ENCODE measurements at places on chromosomes 3 and 15. TPM values are rescaled to one million over a fixed set of nuclear protein-coding genes. Genes with fewer than 3 reads are reported as not detected.

DNA sequence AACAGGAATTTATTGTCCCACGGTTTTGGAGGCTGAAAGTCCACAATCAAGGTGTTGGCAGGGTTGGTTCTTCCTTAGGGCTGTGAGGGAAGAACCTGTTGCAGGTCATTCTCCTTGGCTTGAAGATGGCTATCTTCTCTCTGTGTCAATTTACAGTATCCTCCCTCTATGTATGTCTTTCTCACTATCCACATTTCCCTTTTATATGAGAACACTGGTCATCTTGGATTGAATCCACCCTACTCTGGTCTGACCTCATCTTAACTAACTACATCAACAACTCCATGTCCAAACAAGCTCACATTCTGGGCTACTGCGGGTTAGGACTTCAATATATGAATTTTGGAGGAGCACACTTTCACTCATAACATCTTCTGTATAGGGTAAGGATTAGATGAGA, 61.9 kb downstream of the CLDN1 start:
- peak; percentile 22 for DNase-seq

DNA sequence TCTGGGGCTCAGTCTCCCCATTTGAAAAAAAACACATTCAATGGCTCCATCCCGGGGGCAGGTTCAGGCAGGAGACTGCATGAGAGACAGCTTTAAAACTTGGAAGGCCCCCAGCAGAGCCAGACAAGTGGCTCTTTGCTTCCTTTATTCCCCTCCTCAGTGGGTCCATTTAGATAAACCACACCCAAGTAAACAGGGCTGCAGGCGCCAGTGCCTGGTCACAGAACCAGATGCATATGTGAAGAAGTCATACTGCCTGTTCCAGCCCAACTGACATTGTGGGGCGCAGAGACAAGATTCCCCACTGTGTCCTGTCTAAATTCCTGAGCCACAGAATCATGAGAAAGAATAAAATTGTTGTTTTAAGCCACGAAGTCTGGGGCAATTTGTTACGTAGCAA, 9.0 kb downstream of the FBN1 start:
- no peak for DNase-seq

DNA sequence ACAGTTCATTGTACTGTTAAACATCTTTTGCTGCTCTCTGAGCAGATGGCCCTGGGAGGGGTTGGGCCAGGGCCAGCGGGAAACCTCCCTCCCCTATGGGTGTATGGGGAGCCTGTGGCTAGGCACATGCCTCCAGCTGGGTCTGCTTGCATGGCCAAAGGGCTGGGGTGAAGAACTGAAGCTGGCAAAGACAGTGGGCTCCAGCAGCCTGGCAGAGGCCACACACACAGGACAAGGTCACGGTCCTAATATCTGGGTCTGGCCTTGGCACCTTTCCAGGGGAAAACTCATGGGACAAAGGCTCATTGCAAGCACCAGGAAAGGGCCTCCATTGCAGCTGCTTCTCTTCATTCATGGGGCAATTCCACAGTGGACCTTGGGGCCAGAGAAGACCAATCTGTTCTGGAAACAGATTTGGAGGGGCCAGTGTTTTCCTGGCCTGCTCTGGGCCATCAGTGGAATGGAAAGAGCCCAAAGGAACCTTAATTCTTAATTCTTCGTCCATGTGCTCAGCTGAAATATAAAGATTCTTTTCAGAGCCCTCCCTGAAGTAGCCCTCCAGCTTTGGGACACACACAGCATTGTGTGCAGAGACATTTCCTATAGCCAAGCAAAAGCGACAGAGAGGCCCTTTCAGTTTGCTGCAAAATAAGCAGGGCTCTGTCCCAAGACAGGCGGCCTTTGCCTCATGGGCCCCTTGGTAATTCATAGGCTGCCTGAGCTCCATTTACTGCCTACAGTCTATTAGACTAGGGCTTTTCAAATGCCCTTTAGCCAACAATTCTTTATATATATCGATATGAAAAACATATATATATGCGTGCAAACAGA, 11.3 kb upstream of the LIMD1 start:
- peak; percentile 73 for DNase-seq

DNA sequence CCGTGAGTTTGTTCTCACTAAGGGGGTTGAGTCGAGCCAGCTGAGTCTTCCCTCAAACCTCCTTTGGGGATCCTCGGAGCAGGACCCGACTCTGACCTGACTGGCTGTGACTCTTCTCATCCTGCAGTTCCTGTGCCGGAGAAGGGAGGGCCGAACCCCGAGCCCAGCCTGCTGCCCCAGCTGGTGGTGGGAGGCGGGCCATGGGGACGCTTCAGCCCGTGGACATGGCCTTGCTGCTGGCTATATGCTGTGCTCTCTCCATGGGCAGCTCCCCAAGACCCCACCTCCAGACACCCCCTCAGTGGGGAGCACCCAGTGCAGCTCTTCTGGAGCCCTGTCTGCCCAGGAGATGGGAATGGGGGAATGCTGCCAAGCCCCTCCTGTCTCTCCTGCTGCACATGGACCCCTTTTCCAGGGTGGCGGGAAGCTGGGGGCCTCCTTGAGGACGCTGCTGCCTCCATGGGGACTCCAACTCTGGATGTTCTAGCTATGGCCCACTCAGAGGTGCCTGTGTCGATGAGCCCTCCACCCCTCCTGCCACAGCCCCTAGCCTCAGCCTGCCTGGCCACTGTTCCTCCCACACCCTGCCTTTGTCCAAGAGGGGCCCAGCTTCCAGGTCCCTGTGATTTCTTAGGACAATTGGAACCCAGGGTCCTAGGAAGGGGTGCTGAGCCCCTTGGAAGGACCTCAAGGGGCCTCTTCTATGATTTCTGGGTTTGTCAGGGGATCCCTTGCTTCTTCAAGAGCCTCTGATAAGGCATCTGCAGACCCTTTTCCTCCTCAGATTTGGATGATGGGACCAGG, 12.8 kb downstream of the C15orf39 start:
- no peak for DNase-seq

ISY1 gene
- total RNA-seq: 27.4 TPM

AP3B2 gene
- 0.64 TPM for total RNA-seq
